CD4-positive, alpha-beta T cell treated with Interleukin-6 at 100 ng/mL for 8 hours (primary cell): ENCODE measurements at places on chromosomes 16 and 17.

DNA sequence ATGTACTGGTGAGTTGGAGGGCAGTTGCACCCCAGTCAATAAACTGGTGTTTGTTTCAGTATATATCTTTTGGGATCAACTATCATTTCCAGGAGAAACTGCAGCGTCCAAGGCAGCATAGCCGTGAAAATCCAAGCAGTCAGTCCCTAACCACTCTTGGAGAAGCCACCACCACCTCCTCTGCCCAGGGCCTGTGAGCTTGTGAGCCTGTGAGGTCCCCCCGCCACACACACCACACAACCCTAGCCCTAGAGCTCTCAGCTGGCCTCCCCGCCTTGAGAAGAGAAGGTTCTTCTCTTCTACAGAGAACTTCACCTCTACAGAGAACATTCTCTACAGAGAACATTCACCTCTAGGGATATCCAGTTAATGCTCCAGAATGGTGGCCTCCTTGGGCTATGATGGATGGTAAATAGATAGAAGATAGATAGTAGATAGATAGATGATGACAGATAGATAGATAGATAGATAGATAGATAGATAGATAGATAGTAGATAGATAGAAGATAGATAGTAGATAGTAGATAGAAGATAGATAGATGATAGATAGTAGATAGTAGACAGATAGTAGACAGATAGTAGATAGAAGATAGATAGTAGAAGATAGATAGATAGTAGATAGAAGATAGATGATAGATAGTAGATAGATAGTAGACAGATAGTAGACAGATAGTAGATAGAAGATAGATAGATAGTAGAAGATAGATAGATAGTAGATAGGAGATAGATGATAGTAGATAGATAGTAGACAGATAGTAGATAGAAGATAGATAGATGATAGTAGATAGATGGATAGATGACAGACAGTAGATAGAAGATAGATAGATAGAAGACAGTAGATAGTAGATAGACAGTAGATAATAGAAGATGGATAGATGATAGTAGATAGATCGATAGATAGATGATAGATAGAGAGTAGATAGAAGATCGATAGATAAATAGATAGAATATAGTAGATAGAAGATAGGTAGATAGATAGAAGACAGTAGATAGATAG lies 13.7 kb downstream of the ALOX15B start:
- DNase-seq = no peak

- no peak for DNase-seq
These were observed 44.7 kb downstream of the ZFPM1 start for GRCh38 chr16:88497561-88498462.

DNA sequence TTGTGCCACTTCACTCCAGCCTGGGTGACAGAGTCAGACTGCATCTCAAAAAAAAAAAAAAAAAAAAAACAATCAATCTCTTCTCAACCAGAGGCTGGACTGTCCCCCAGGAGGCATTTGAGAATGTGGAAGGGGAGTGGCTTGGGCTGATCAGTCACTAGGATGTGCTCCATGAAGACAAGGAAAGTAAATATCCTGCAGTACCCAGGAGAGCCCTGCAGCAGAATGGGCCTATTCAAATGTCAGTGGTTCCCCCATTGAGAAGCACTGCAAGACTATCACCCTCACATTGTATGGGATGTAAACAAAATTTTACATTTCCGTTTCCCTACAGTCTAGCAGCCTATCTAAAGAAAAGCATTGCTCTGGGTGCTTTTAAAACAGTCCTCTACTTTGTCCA lies 70.3 kb downstream of the DNAH9 start:
- DNase-seq = no peak

GRCh38 chr17:73096211-73096610 lies 3.7 kb upstream of the SLC39A11 start:
- no peak for DNase-seq

GRCh38 chr16:85366031-85366763 lies 246.9 kb upstream of the GSE1 start:
- DNase-seq = no peak

DNA sequence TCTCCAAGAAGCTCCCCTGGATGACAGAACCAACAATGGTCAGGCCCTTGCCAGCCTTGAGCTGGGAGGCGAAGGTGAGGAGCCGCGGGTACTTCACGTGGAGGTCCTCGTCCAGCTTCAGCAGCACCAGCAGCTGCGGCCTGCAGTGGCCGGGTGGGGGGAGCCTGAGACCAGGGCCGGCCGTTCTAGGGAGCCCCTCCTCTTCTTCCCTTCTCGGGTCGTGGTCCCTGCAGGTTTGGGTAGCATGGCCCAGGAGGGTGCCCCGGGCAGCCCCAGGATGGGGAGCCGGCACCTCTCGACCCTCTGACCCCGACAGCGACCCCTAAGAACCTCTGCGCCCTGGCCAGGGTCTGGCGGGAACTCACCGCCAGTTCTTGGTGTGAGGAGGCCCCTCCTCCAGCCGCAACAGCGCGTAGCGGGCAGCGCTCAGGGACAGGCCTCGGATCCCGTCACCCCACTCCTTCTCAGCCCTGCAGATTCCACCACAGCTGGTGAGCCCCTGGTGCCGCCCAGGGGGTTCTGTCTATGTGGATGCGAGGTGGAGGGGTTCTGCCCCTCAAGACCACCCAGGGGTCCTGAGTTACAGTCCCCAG lies 3.1 kb upstream of the LCAT start:
- DNase-seq = no peak

GRCh38 chr16:71698491-71698890 lies 26.0 kb downstream of the PHLPP2 start:
- DNase-seq = no peak

- no peak for DNase-seq
These were observed 4.5 kb downstream of the TNFSF12 start for GRCh38 chr17:7553356-7553755.

DNA sequence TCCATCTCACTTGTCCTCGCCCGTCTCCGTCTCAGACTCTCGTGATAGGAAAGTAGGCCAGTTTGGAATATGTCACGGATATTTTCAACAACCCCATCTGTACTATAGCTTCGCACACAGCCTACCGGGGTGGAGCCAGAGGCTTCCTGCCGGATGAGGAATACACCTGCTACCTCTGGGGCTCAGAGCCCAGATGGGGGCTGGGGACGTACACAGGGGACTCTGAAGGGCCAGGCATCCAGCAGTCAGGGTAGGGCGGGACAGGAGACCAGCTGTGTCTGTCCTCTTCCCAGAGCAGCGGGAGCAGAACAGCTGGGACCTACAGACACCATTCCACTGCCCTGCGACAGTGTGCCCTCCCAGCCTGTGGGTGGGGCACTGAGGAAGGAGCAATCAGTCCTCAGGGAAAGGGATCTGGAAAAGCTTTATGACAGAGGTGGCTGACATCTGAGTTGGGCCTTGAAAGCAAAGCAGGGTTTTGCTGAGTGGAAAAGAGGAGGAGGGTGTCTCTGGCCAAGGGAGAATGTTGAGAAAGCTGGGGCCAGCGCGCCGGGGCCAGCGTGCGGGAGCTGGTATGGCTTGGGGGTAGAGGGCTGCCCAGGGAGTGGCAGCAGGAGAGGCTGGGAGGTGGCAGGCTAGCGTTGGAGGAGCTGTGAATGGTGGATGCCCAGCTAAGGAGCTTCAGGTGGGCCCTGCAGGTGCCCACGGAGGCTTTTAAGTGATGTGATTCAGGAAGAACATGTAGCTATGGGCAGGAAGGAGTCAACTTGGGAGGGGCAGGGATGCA lies 11.5 kb upstream of the SRCIN1 start:
- no peak for DNase-seq

DNA sequence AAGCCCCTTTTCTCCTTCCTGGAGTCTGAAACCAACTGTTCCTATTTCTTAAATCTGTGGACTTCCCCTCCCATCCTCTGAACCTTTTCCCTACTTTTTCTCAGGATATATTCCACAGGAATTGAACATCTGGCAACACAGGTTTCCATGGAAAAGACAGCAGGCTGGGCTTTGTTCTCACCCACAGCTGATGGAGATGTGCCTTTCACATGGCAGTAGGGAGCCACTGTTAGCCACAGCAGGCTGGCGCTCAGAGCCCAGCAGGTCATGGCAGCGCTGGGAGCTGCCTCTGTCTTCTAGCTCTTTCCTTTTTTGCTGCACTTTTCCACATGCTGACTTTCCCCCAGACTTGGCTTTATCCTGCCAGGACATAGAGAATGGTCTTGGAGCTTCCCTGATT lies 116.4 kb upstream of the NLRP1 start:
- DNase-seq = no peak

DNA sequence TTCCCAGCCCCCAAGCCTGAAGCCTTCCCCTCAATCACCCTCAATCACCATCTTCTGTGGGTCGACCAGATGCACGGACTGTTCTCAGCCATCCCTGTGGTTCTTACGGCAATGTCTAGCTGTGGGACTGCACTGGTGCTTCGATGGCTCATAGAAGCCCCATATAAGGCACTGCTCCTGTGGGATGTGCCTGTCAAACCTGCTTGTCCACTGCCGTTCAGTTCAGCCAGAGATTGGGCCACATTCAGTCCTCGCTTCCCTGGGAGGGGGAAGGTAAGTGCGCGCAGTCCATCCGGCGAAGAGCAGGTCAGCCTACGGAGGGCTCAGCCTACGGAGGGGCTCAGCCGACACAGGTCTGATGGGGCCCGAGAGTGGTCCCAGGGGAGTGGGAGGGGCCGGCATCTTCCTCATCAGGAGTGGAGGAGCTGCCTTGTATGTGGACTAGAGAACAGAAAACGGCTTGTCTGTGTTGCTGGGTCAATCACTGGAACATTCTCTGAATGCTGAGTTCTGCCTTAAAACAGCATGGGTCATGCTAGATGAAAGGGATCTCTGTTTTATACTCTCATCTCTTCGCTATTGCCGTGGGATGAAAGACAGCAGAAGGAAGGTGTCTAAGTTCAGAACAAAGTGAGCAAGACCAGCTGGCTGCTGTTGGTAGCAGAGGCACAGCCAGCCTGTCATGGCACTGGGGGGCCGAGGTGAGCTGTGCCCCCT lies at the start of gene CARD14:
Gene CARD14, plus strand, starts transcription at position 247 of the 717 bp plus-strand sequence. CDS start 11,409 bp downstream, outside the sequence.
- DNase-seq = no peak

GRCh38 chr16:23863511-23864422 lies 28.0 kb downstream of the PRKCB start:
- DNase-seq = peak; percentile 25

DNA sequence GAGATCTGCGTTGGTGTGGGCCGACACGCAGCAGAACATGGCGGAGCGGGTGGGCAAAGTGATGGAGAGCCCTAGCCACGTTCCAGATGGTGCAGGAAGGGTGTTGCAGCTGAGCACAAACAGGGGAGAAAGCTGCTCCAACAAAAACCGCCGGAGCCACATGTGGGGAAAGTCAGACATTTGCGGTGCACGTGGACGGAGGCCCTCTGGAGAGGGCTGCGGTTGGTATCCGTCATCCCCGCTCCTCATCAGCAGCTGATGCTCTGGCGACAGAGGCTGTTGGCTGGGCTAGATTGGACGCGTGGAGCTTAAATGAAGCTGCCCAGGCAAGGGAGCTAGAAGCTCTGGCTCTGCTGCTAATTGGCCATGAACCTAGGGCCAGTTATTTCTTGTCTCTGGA lies 43.5 kb upstream of the ADCY9 start:
- DNase-seq = no peak

DNA sequence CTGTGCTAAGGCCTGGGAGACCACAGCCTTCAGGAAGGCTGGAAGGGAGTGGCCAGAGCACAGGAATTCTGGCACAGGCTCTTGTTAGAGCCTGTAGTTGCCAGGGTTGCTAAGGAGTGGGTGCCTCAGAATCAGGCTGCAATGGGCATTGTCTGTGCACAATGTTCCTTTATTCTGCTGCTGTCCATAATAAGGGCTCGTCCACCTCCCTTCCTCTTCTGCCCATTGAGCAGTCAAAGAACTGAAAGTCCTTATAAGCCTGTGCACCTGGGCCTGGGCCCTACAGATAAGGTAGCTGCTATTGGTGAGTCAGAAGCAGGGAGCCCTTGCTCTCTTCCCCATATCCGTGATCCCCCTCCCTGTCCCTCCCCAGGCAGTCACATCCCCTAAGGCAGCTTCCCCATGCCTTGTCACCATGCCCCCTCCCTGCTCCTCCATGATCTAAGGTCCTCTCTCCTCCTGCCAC lies 5.4 kb upstream of the CNGB1 start:
- no peak for DNase-seq

- DNase-seq = no peak
These were observed 73.2 kb downstream of the RMI2 start for GRCh38 chr16:11418506-11418905.

- DNase-seq = peak; percentile 49
These were observed 7.0 kb downstream of the TMC8 start for GRCh38 chr17:78137392-78138203.

DNA sequence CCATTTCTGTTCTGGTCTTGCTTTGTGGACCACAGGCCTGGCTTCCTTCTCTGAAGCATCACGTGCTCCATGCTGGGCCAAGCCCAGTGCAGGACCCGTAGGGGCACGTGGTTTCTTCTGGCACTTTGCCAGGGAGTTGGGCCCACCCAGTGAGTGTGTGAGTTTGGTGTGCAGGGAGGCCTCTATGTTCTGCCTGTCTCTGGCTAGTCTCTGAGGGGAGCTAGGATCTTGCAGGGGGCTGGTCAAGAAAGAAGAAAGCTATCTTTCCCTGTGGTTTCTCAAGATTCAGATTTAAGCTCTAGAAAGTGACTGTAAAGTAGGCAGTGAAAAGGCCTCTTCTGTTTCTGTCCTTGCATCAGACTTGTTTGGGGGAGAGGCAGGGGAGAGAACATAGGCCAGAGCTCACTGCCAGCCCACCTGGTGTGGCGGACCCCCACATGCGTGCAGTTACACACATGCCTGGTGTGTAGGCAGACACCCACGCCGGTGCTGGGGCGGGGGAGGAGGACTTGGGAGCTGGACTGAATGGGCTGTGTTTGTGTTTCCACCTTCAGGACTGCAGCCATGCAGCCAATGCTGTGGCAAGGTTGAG lies 11.8 kb downstream of the LASP1 start:
- DNase-seq = no peak

- DNase-seq = no peak
These were observed 113.3 kb downstream of the IRF8 start for GRCh38 chr16:86012221-86012620.

DNA sequence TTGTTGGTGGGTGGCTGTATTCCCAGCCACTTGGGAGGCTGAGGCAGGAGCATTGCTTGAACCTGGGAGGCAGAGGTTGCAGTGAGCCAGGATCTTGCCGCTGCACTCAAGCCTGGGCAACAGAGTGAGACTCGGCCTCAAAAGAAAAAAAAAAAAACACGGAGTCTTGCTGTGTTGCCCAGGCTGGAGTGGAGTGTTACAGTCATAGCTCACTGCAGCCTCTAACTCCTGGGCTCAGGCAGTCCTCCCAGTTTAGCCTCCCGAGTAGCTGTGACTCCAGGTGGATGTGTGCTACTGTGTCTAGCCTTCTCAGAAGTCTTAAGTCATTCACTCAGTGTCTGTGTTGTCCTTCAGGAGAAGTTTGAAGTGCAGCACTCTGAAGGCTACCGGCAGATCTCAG lies 27.4 kb downstream of the NDE1 start:
- DNase-seq = no peak

- no peak for DNase-seq
These were observed 53.0 kb upstream of the GAS7 start for GRCh38 chr17:10251212-10251948.

GRCh38 chr17:31112001-31112661 lies 17.4 kb downstream of the NF1 start:
- DNase-seq = no peak
